ENCODE measurements at places on chromosomes 1 and 21. TPM values are rescaled to one million over a fixed set of nuclear protein-coding genes. Genes with fewer than 3 reads are reported as not detected.

Gene GNB1
- total RNA-seq = 368 TPM

Gene SH2D5
- total RNA-seq = not detected

Gene CELA3A
- not detected for total RNA-seq

Gene TNFRSF9
- 0.57 TPM for total RNA-seq

Gene CD1D
- not detected for total RNA-seq

Gene JAM2
- 0.23 TPM for total RNA-seq

Gene TMEM61
- not detected for total RNA-seq

Gene FAM163A
- total RNA-seq = not detected

Gene HSPA6
- not detected for total RNA-seq

Gene LRRIQ3
- 1.5 TPM for total RNA-seq

Gene KCTD3
- 6.7 TPM for total RNA-seq

Gene HHAT
- 1.5 TPM for total RNA-seq

Gene OR6N1
- total RNA-seq = not detected

Gene KRTAP22-1
- total RNA-seq = not detected
